ENCODE measurements at places on chromosomes 11 and 22. TPM values are rescaled to one million over a fixed set of nuclear protein-coding genes. Genes with fewer than 3 reads are reported as not detected.

Gene LRRN4CL
- 0.84 TPM for total RNA-seq

Gene KRTAP5-2
- not detected for total RNA-seq

Gene SF3B2
- 251 TPM for total RNA-seq

Gene OR5P2
- 3.8 TPM for total RNA-seq

Gene GP1BB
- total RNA-seq, result 1.4 TPM

Gene LAYN
- 0.72 TPM for total RNA-seq

Gene NAALADL1
- 2.2 TPM for total RNA-seq

DNA sequence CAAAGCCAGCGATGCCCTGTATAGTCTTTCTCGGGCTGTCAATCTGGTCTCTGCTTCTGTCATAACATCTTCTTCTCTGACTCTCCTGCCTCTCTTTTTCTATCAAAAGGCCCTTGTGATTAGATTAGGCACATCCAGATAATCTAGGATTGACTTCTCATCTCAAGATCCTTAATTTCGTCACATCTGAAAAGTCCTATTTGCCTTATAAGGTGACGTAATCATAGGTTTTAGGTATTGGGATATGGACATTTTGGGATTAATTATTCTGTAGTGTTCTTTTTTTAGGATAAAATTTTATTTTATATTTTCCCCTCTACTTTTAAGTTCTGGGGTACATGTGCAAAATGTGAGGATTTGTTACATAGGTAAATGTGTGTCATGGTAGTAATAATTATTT, 480.8 kb upstream of the CCDC90B start:
- no peak for DNase-seq

DNA sequence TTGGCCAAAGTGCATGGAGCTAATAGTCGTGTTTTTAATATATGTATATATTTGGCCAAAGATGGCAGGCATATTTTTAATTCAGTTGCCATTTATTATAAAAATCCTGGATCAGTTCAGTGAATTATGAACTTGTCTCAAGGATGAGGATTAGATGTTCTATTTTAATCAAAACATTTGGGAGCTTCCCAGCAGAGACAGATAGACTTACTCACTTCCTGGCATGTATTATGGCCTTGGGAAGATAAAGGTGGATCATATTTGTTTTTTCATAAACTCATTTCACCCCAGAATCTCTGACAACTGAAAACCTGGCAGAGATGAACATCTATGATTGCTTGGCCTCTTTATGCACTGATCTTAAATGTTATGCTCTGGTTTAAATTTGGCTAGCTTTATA, 148.8 kb downstream of the NCAM1 start:
- no peak for DNase-seq

DNA sequence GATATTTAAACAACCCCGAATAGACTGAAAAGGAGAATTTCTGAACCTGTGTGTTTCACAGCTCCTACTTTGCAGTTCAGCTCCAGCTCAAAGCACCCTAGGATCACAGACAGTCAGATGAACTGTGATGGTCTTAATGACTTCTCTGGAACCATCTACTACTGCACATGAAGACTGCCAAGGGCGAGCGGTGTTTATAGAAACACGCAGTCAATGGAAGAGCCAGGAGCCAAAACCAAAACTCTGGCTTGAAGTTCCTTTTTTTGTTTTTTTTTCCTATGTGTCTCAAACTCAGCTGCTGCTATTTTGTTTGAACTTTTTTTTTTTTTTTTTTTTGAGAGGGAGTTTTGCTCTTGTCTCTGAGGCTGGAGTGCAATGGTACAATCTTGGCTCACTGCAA, 382.6 kb upstream of the SYN3 start:
- no peak for DNase-seq

DNA sequence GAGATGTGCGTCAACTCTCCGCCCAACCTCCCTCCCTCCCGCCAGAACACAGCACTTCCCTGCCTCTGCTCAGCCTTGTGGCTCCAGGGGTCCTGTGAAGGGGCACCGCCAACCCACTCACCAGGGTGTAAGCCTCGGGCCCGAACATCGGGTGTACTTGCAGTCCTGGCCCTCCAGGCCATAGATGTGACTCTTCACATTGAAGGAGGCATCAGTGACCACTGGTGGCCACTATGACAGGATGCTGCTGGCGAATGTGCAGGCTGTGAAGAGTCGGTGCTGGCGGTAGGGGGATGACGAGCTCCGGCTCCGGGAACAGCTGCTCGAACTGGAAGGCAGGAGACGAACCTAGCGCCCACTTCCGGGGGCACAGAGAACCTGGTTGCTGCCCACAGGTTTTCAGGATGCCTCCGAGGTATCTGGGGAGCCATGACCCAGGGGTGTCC, 97.4 kb downstream of the MED15 start:
- DNase-seq, result no peak

DNA sequence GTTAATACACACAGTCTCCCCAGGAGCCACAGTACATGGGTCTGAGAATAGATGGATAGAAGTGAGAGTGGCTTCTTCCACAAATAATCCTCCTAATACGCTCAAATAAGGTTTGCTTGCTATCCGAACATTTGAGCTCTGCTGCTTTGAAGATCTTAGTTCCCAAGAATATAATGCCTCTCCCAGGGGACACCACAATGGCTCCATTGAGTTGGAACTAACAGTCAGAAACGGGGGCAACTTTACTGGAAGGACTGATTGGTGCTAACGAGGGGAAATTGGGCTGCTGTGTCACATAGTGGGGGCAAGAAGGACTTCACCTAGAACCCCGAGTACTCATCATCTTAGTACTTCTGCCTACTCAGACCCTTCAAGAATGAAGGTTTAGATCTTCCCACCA, 66.2 kb downstream of the IGLL5 start:
- DNase-seq, result no peak

DNA sequence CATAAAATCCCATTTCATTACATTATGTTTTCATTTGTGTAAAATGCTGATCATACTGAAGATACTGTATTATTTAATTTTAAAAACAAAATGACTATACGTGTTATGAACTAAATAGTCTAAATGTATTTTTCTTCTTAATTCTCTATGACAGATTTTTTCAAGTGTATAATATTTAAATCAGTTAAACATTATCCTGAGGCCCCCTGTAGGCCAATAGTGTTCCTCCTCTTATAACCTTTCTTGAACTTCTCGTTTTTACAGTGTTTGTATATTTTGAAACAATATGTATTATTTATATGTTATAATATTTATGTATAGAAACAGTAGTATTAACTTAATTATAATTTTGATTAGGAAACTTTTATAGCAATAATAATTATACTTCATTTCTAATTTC, 151.1 kb upstream of the CHORDC1 start:
- no peak for DNase-seq

- no peak for DNase-seq
Measured at GRCh38 chr11:471468-472145, 21.5 kb downstream of the PTDSS2 start.

GRCh38 chr22:43085658-43086606, 3.3 kb downstream of the TTLL1 start:
- DNase-seq, result no peak

GRCh38 chr22:21044931-21045584, 688 bp upstream of the LRRC74B start:
- no peak for DNase-seq

GRCh38 chr11:129075757-129076156, 116.4 kb downstream of the ARHGAP32 start:
- DNase-seq, result no peak

DNA sequence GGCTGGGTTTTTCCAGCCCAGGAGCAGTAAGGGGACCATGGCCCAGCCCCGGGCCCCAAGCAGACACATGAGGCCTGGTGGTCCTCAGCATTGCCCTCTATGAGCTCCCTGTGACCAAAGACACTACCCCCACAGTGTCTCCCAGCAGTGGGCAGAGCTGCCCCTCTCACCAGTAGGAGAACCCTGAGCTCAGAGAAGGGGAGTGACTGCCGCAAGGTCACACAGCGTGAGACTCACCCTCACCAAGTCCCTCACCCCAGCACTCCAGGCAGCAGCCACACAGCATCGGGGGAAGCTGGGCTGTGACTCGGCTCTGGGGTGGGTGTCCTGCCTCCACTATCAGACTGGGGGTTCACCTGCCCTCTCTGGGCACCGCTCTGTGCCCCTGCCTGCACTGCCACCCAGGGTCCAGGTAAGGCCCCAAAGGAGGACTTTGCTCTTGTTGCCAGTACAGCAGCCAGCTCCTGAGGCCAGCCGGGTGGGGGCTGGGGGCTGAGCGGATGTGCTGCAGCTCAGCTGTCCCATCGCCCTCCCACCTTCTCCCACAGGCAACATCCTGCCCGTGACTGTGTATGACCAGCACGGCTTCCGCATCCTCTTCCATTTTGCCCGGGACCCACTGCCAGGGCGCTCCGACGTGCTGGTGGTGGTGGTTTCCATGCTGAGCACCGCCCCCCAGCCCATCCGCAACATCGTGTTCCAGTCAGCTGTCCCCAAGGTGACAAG, 7.9 kb upstream of the SH3BP1 start:
- DNase-seq, result no peak

DNA sequence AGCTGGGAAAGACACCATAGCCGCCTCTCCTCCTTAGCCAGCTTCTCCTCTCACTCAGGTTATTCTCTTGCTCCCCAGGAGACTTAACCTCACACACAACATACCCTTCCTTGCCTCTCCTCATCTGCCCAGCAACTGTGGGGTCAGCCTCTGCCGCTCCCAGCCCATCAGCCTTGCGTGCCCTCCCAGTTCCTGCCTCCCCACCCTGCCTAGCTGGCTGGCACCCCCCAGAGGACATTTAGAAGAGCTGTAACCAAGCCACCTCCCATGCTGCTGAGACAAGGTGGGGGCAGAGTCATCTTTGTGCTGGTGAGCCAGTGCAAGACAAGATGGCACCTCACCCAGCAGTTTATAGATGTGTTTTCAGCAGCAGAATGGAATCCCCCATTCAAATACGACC, 38.2 kb downstream of the TOM1 start:
- peak; percentile 70 for DNase-seq

- DNase-seq, result no peak
Measured at GRCh38 chr11:42239188-42239587, 779.7 kb upstream of the LRRC4C start.

DNA sequence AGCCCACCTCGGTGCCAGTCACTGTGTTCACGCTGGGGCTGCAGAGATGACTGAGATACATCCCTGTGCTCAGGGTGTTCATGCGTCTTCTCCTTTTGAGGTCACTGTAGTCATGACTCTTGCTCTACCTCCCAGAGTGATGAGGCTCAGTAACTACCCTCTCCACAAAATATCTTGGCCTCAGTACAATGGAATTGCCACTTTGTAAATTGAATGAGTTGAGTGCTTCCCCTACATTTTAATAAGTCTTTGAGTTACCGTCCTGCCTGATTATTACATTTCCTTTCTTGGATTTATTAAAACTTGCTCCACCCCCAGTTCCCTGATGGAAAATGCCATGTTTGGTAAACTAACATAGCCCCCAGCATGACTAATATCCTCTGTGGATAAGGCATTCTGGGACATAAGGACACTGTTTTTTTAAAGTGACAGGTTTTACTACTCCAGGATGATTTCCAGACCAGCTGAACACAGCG, 15.9 kb downstream of the PRSS23 start:
- DNase-seq, result no peak

DNA sequence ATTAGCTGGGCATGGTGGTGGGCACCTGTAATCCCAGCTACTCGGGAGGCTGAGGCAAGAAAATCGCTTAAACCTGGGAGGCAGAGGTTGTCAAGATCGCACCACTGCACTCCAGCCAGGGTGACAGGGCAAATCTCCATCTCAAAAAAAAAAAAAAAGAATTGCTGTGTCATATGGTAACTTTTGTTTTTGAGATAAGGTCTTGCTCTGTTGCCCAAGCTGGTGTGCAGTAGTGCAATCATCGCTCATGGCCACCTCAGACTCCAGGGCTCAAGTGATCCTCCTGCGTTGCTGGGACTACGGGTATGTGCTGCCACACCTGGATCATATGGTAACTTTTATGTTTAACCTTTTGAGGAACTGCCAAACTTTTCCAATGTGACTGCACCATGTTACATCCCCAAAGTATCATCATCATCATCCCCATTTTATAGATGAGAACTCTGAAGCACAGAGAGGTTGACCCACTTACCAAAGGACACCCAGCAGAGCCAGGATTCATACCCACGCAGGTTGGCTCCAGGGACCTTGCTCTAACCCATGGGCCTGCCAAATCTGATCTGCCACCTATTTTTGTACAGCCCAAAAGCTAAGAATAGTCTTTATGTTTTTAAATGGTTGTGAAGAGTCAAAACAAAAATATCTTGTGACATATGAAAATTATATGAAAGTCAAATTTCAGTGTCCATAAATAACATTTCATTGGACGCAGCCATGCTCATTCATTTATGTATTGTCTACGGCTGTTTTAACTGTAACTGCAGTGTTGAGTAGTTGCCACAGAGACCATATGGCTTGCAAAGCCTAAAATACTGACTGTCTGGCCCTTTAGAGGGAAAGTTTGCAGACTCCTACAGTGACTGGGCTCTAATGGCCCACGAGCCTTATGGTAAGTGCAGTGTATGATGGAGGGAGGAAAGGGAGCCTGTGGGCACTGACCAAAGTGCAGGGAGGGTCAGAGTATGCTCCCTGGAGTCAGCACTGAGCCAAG, 45.3 kb downstream of the GDPD5 start:
- no peak for DNase-seq

DNA sequence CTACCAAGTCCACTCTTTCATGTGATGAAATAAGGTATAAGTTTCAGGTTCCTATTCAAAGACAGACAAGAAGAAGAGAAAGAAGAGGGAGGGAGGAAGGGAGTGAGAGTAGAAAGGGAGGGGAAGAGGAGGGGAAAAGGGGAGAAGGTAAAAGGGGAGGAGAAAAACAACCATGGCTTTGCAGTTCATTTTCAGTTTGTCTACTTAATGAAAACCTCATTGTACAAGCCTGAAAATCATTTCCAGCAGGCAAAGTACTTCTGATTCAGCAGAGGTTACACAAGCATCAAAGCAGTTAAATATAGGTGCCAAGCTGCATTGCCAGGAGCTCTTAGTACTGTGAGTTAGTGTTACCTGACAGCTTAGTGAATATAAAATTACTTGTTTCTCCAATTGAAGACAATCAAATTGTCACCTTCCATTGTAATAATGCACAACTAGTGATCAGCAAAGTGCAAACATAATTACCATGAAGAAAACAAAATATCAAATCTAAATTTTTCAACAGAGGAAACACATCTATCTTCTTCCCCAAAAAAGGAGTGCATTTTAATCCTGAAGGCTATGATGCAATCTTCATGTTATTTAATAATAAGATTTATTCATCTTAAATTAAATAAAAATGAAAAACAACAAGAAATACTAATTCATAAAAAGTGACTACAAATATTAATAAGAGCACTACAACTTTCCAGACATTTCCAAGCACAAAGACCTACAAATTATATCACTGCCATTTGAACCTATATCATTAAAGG, 8.2 kb downstream of the SOX6 start:
- no peak for DNase-seq
